CD4-positive, alpha-beta T cell treated with Interleukin-10 for 1 hour (primary cell): ENCODE measurements at places on chromosomes 13 and 19.

- no peak for DNase-seq
Observed at GRCh38 chr13:75694722-75695121, 58.6 kb downstream of the LMO7 start.

GRCh38 chr19:56642711-56643459 is at the start of gene SMIM17:
Gene SMIM17, plus strand, starts transcription at chr19:56643159. Its CDS starts 2,509 bp downstream, at chr19:56645668.
- no peak for DNase-seq

GRCh38 chr13:35485424-35485823 is 8.9 kb upstream of the MAB21L1 start:
- DNase-seq: no peak

DNA sequence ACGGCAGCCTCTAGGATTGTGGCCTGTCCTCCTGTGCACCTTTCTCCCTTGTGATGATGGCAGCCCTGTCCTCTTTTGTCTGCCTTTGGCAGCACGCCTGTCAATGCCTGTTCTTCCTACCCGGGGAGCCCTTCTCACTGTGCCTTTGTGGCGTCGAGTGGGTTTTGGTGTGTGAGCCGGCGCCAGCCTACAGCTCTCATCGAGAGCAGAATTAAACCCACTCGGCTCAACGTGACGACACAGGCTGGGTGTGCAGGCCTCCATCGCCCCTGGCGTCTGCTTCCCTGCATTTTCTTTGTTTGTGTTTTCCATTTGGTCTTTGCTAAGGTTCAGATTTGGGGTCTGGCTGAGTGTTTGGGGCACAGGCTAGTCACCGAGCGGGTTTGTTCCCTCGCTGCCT is 34.4 kb downstream of the AP1M1 start:
- no peak for DNase-seq

GRCh38 chr19:23055946-23056345 is 53.0 kb upstream of the ZNF728 start:
- DNase-seq: no peak

GRCh38 chr13:22201375-22201925 is 530.6 kb downstream of the FGF9 start:
- DNase-seq: no peak

- DNase-seq: no peak
Observed at GRCh38 chr19:51140441-51140840, 1.7 kb upstream of the SIGLEC7 start.

DNA sequence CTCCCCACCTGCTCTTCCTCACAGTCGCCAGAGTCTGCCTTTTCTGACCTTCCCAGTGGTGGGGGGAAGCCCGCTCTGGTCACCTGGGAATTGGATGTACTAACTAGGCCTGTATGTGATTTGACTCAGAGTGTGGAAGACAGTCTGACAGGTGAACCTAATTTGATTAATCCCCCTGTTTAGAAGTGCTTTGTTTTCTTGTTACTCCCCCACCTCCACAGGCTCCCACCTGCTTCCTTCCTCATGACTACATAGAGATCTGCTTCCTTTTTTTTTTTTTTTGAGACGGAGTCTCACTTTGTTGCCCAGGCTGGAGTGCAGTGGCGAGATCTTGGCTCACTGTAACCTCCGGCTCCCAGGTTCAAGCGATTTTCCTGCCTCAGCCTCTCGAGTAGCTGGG is 44.0 kb downstream of the COG3 start:
- DNase-seq: no peak

GRCh38 chr13:74134221-74134776 is at the start of gene KLF12:
Gene KLF12, minus strand, starts transcription at chr13:74134404.
- DNase-seq: peak; percentile 96

GRCh38 chr13:107665926-107666458 is 549.3 kb downstream of the LIG4 start:
- DNase-seq: no peak

DNA sequence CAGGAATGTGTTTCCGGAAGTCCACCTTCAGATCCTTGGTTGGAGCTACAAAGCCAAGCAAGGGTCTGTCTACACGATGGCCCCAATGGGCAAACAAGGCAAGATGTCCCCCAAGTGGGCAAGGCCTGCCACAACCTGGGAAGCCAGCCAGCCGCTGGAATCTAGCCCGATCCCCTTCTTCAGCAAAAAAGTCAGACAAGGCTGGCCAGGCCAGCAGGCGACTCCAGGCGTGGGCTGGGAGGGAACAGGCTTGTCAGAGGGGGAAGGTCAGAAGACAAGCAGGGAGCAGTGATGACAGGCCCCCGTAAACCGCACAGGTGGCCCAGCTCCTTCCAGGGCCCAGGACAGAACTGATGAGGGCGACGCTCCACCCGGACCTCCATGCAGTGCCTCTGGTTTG is 69.7 kb upstream of the WASF3 start:
- DNase-seq: no peak

DNA sequence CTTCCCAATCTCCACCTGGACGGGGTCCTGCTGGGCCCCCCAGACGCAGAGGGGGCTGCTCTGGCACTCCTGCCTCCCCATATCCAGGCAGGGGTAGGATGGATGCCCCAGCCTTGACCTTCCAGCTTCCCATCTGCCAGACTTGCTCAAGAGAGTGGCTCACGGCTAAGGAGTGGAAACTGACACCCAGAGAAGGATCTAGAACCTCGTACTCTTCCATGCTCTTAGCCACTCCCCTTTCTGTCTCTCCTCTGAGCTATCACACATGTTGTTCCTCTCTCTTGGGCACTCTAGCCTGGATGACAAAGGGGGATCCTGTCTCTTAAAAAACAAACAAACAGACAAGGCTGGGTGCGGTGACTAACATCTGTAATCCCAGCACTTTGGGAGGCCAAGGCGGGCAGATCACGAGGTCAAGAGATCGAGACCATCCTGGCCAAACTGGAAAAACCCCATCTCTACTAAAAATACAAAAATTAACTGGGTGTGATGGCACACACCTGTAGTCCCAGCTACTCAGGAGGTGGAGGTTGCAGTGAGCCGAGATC is 12.2 kb upstream of the FUT5 start:
- no peak for DNase-seq

- DNase-seq: no peak
Observed at GRCh38 chr13:92833071-92833470, 393.5 kb upstream of the GPC6 start.

DNA sequence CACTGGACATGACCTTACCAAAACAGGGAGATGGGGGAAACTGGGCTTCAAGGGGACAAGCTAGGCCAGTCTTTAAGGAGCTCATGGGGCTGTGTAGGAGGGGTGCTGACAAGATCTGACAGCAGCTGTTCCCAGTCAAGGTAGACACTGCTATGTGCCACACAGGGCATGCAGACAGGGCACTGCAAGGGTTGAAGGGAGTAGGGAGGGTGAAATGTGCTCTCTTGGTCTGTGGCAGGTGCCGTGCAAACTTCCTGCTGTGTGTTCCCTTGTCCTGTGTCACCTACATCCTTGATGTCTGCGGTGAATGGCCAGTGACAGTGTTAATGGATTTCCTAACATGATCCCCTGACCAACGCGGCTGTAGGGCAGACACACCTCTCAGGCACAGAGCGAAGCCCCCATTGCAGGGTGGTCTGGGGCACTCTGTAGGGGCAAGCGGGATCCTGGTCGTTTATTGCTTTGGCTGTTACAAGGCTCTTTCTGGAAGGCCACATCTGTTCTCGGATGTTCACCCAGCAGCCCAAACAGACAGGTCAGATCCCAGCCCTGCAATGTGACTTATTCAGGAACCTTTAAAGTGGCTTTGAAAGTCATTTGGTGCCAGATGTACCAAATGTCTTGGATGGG is 199.5 kb upstream of the ZNF536 start:
- DNase-seq: no peak

- peak; percentile 40 for DNase-seq
Observed at GRCh38 chr19:35710784-35711723, 6.7 kb downstream of the ZBTB32 start.

GRCh38 chr19:35476149-35476548 is 14.1 kb downstream of the KRTDAP start:
- DNase-seq: no peak

- DNase-seq: no peak
Observed at GRCh38 chr19:18488838-18489626, 32.8 kb downstream of the ELL start.

DNA sequence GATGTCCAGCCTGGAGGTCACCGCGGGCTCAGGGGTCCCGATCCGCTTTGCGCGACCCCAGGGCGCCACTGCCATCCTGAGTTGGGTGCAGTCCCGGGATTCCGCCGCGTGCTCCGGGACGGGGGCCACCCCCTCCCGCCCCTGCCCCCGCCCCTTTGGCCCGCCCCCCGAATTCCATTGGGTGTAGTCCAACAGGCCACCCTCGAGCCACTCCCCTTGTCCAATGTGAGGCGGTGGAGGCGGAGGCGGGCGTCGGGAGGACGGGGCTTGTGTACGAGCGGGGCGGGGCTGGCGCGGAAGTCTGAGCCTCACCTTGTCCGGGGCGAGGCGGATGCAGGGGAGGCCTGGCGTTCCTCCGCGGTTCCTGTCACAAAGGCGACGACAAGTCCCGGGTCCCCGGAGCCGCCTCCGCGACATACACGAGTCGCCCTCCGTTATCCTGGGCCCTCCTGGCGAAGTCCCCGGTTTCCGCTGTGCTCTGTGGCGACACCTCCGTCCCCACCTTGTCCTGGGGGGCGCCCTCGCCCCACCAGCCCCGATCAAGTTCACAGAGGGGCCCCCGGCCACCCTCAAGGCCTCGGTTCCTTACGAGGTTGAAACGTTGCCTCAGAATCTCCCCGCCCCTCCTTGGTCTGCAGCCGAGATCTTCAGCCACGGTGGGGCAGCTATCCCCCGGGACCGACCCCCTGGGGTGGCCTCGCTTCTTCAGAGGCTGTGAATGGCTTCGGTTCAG is 1.2 kb downstream of the LDLR start:
- peak; percentile 98 for DNase-seq

GRCh38 chr13:50196118-50196517 is 180.9 kb downstream of the KCNRG start:
- DNase-seq: no peak

DNA sequence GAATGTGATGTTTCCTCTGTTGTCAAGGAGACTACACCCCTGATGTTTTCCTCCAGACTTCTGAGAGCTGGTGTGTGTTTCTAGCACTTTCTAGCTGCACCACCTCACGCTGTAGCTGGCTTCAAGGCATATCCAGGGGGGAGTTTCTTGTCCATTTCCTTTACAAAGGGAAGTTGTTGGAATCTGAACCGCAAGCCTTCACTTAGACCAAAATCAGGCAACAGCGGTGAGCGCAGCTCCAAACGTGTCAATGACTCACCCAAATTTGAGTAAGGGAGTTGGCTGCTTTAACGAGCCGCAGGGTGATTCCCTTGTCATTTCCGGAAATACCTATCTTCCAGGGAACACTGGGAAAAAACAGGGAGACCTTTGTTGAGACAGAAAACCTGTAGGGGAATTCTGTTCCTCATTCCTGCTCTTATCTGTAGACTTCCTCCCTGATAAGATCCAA is 2.5 kb downstream of the LDLR start:
- DNase-seq: peak; percentile 86

- no peak for DNase-seq
Observed at GRCh38 chr13:24275041-24275440, 34.3 kb upstream of the C1QTNF9 start.

GRCh38 chr19:41601771-41602170 is 25.1 kb downstream of the CEACAM4 start:
- no peak for DNase-seq

GRCh38 chr13:25963674-25964073 is 88.1 kb downstream of the SHISA2 start:
- DNase-seq: no peak

DNA sequence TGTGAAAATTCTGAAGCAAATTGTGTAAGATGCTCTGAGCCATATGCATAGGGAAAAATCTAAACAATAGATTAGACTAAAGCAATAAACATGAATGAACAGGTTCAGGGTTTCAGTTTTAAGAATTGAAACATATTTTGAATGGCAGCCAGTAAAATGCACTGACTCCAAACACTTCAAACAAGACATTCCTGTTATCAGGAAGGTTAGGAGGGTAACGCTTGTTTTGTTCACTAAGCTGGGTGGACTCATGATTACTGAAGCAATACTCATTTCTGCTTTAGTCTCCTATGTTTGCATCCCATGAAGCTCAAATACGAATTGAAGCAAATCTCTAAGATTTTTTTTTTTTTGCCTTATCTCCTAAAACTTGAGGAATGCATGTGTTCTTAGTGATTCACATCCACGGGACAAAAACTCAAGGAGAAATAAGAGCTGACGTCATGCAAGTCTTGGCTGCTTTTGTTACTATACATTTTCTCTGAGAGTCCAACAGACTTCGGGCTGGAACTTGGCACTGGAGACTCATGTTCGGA is 29.1 kb upstream of the IGFL4 start:
- DNase-seq: no peak

DNA sequence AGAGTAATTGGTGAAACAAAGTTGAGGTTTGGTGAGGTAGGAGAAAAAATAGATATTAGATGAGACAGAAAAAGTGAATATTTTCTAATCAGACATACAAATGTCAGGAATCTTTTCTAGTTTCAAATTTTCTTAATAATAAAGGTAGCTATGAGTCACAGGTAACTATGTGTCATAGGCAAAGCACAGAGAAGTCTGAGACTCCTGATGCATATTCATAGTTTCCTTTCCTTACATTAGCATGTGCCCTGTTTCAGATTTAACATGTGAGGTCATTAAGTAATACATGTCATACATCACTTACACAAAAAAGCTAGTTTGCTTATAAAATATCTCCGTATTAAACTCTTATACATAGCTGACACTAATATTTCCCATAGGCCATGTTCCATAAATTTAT is 1141.3 kb upstream of the PCDH20 start:
- no peak for DNase-seq

DNA sequence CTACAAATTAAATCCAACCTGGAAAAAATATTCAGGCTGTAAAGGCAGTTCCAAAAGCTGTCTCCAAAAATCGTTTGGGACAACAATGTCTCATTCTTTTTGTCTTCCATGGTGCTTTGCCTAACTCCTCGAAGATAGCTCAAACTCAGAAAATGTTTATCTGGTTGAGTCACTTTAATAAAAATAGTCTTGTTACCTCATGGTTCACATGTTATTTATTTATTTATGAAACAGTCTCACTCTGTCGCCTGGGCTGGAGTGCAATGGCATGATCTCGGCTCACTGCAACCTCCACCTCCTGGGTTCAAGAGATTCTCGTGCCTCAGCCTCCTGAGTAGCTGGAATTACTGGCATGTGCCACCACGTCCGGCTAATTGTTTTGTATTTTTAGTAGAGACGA is 4.9 kb upstream of the BRD4 start:
- no peak for DNase-seq

GRCh38 chr19:13153569-13154240 is 3.5 kb downstream of the IER2 start:
- DNase-seq: no peak

DNA sequence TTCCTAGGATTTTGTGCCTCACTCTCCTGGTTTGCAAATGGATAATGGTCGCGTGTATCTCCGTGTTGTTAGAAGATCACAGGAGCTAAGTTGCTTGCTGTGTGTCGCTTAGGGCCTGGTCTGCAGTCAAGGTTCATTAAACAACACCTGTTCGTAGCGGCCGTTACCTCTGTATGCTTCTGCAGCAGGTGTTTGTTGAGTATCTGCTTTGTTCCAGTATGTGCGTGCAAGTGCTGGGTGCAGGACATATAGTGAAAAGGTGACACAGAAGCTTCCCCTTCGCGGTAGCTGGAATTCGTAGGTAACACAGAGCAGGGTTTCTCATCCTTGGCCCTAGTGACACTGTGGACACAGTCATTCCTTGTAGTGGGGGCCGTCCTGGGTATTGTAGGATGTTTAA is 5.4 kb downstream of the MED25 start:
- no peak for DNase-seq

- no peak for DNase-seq
Observed at GRCh38 chr13:47188802-47189201, 291.9 kb upstream of the HTR2A start.

GRCh38 chr13:101572456-101572855 is 120.0 kb downstream of the ITGBL1 start:
- no peak for DNase-seq
